ENCODE measurements at places on chromosomes 1 and 21. TPM values are rescaled to one million over a fixed set of nuclear protein-coding genes. Genes with fewer than 3 reads are reported as not detected.

The SELENON gene
- total RNA-seq, result 34.9 TPM

The RAB3B gene
- 29.5 TPM for total RNA-seq

The S100A13 gene
- total RNA-seq, result 81.7 TPM

The BARHL2 gene
- not detected for total RNA-seq

The TRIM46 gene
- total RNA-seq, result 6.0 TPM

The SYT11 gene
- 50.8 TPM for total RNA-seq

The AXDND1 gene
- 0.17 TPM for total RNA-seq

The KMO gene
- 0.17 TPM for total RNA-seq

The NCF2 gene
- total RNA-seq, result 0.15 TPM

The MAP1LC3C gene
- total RNA-seq, result 0.87 TPM

The LAPTM5 gene
- total RNA-seq, result not detected

The KCTD3 gene
- 83.0 TPM for total RNA-seq

The ORC1 gene
- total RNA-seq, result 0.66 TPM

The OR14I1 gene
- not detected for total RNA-seq

The RAB42 gene
- 10.6 TPM for total RNA-seq

The ANKRD45 gene
- total RNA-seq, result 0.29 TPM

The HMCN1 gene
- total RNA-seq, result 7.4 TPM

The ARHGEF19 gene
- total RNA-seq, result 3.5 TPM

The HPDL gene
- 0.73 TPM for total RNA-seq

The RSBN1 gene
- 6.9 TPM for total RNA-seq

The IQGAP3 gene
- 50.3 TPM for total RNA-seq

The LENEP gene
- total RNA-seq, result not detected

The EPHB2 gene
- total RNA-seq, result 47.3 TPM

The OR2W3 gene
- total RNA-seq, result not detected

The CFAP141 gene
- total RNA-seq, result not detected

The MAP3K21 gene
- total RNA-seq, result 0.73 TPM

The CD1E gene
- total RNA-seq, result not detected
